Fibroblast of villous mesenchyme (primary cell): ENCODE measurements at places on chromosomes 2 and 18. TPM values are rescaled to one million over a fixed set of nuclear protein-coding genes. Genes with fewer than 3 reads are reported as not detected.

- DNase-seq: peak; percentile 64
Observed at GRCh38 chr2:130374587-130375290, 18.9 kb downstream of the PTPN18 start.

DNA sequence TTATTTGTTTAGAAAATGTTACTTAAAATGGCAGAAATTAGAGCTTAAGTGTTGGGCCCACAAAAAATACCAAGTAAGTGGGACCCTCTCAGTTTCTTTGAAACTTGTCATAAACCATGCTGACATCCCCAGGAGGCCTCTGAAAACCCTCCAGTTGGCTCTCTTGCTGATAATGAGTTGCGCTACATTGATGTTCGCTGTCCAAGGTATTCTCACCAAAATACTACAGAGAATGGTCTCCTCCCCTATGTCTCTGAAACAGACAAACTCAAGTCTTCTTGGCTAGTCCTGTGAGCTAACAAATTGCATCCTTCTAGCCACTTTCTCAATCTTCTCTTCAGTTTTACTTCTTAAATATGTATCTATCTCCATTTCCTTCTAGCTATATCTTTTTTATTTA, 669.4 kb downstream of the IRS1 start:
- peak; percentile 29 for DNase-seq

DNA sequence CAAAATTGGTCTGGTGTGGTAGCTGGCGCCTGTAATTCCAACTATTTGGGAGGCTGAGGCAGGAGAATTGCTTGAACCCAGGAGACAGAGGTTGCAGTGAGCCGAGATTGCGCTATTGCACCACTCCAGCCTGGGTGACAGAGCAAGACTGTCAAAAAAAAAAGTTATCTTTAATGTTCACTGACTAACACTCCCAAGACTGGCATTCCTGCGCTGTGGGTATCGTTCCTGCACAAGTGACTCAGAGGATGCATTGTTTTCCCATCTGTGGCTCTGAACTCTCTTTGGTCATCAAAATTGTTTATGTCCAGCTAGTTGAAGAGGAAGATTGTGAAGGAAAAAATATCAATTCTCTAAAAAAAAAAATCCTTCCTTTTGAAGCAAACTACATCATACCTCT, 539.0 kb downstream of the SOX11 start:
- no peak for DNase-seq

GRCh38 chr2:85852937-85853498, 35.8 kb downstream of the ST3GAL5 start:
- DNase-seq: peak; percentile 66

DNA sequence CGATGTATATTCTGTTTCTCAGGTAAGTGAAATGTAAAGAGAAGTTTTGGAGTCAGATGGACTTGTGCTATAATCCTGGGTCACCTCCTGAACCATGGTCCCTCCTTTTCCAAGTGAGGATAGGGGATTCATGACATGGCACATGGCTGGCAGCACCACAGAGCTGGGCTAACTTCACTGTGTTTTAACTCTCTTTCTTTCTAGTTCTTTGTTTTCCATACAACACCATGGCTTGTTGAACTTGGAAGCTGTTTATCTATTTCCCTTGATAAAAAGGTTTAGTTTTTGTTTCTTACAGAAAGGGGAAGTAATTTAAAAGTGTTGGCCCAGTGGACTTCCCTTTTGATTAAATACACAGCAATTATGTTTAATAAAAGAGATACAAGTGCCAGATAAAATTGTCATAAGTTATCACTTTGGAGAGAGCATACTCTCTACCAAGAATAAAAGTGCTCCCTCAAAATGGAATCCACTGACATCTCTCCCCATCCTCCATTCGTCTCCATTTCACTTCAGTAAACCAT, 90.4 kb downstream of the PLCL1 start:
- DNase-seq: no peak

Gene EFHD1
- 1.7 and 2.3 TPM in 2 replicates for total RNA-seq

Gene CFC1
- not detected in 2 replicates for total RNA-seq

Gene C1GALT1C1L
- total RNA-seq: 0.86 and 1.3 TPM in 2 replicates

Gene ANKRD30B
- 0.86 and 1.9 TPM in 2 replicates for total RNA-seq

Gene COLEC12
- 3.9 and 7.4 TPM in 2 replicates for total RNA-seq
